ENCODE measurements at places on chromosomes 7 and 10.

- peak; percentile 46 for DNase-seq
Observed at GRCh38 chr10:117175901-117176534, 21.3 kb upstream of the KCNK18 start.

- no peak for DNase-seq
Observed at GRCh38 chr7:22578007-22578733, 78.2 kb upstream of the STEAP1B start.

GRCh38 chr10:43075612-43076003 lies 1.3 kb upstream of the RET start:
- DNase-seq = no peak

DNA sequence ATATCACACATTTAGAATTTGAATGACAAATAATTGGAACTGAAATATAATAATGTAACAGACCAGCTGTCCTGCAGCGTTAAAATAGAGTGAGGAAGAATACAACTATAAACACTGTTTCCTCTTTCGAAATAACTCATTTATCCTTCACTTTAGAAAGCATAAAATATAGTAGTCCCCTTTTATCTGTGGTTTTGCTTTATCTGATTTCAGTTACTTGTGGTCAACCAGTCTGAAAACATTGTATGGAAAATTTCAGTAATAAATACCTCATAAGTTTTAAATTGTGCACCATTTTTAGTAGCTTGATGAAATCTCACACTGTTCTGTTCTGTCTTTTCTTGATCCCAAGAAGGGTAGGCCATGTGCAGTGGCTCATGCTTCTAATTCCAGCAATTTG lies 31.7 kb downstream of the POLR1F start:
- DNase-seq = no peak

- DNase-seq = no peak
Observed at GRCh38 chr10:108989976-108990375, 933.3 kb downstream of the XPNPEP1 start.

DNA sequence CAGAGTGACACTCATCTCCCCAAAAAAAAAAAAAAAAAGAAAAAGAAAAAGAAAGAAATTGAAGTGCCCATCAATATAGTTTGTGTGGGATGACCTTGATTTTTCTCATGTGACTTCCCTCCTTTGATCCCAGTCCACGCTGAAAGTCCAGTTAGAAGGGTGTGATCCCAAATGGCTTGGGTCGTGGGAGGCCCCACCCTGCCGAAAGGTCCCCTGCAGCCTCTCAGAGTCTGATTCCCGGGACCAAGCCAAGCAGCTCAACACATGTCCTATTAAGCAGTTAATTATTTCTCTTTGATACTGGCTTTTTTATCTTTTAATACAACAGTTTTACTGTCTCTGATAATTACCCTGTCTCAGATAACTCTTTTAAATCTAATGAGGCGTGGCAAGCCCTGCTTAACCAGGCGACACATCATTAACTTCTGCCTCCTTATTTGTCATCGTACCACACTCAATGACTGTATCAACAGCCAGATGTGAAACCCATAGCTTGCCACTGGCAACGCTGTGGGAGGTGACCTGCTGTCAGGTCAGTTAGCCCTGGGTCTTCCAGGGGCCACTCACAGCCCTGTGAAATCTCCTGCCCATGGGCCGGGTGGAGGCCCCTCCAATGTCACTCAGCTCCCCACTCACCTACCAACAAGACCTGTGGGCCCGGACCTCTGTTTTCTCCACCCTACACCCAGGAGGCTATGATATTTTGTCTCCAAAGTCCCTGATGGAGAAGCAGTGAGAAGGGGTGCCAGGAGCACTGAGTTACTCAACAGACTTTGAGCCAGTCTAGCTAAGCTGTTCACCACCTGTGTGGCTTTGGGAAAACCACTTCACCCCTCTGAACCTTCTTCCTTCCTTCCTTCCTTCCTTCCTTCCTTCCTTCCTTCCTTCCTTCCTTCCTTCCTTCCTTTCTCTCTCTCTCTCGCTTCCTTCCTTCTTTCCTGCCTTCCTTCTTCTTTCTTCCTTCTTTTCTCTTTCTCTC lies 110.0 kb upstream of the SFMBT2 start:
- DNase-seq = no peak

DNA sequence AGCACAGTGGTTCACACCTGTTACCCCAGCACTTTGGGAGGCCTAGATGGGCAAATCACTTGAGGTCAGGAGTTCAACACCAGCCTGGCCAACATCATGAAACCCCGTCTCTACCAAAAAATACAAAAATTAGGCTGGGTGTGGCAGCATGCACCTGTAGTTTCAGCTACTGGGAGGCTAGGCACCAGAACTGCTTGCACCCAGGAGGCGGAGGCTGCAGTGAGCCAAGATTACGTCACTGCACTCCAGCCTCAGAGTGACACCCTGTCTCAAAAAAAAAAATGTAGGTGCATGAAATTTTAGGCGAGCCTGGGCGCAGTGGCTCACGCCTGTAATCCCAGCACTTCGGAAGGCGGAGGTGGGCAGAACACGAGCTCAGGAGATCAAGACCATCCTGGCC lies 9.6 kb downstream of the BCL7B start:
- no peak for DNase-seq

DNA sequence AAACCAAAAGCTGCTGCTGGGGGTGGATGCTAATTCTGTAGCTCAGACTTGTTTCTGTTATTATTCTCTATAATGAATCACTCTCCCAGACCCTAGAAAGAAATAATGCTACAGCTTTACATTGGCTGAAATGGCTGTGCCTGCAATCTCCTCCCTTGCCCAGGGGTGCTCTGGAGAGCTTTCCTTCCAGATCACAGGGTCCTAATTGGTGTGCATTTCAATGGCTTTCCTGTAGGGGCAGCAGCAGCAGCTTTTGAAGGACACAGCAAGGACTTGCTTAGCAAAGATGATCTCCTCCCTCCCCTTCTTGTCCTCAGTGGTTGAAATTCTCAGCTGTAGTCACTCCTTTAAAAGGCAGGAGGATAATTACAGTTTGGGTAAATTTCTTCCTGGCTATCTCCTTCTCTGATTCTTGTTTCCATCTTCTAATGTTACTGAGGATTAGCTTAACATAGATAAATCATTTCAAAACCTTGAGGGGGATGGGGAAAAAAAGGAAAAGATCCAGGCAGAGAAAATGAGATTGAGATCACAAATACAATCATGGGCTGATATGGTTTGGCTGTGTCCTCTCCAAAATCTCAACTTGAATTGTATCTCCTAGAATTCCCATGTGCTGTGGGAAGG lies 120.2 kb upstream of the CTTNBP2 start:
- no peak for DNase-seq

GRCh38 chr7:79854621-79855020 lies 280.0 kb upstream of the GNAI1 start:
- no peak for DNase-seq

DNA sequence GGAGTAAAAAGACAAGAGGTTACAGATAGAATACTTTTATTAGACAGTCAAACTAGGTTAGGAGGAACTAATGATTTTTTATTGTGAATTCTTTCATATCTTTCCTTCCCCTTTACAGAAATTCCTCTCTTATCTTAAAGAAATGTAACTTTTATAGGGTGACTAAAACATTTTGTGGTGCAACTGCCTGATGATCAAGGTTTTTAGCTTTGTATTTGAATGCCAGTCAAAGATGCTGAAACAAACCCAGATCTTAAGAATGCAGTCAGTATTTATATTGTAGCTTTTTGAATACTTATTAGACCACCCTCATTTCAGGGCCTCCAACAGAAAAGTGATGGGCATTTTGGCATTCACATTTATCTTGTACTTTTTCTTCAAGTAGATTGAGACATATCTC lies 27.4 kb downstream of the TAX1BP1 start:
- no peak for DNase-seq

DNA sequence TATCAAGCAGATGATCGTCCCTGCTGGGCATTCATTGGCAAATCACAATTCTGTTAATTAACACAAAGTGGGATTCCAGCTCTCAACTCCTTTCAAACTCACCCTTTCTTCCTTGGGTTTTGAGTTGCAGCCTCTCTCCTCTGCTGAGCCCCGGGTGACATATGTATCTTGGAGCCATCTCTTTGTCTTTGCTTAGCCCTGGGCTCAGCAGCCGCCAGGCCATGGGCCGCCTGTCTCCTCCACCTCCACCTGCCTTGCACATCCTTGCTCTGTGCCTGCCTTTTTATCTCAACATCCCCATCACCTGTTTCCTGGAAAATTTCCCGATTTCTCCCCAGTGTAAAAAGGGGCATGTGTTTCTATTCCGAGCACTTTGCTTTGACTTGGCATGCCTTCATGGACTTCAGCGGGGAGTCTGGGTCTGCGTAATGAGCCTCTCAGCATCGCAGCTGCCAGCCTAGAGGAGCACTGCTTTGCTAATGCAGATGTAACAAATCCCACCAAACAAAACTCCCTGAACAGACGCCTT lies 141.3 kb upstream of the AGK start:
- DNase-seq = no peak

GRCh38 chr7:127848241-127848640 lies 183.0 kb downstream of the LRRC4 start:
- no peak for DNase-seq

- DNase-seq = no peak
Observed at GRCh38 chr10:70057306-70057705, 4.7 kb downstream of the MACROH2A2 start.

DNA sequence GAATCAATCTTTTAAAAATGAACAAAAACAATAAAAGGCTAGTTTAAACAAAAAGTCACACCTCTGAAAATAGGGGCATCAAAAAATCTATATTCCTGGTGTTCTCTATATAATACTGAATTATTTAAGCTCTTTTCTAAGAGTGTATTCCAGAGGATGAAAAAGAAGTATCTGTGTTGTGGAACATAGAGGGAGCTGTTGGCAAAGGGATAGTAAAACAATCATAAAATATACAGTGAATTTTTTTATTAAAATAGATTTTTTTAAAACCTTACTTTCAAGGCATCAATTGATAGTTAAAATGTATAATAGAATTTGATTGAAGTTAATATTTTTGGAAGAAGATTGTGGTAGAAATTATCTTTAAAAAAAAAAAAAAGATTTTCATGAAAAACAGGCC lies 1409.1 kb upstream of the CELF2 start:
- no peak for DNase-seq

DNA sequence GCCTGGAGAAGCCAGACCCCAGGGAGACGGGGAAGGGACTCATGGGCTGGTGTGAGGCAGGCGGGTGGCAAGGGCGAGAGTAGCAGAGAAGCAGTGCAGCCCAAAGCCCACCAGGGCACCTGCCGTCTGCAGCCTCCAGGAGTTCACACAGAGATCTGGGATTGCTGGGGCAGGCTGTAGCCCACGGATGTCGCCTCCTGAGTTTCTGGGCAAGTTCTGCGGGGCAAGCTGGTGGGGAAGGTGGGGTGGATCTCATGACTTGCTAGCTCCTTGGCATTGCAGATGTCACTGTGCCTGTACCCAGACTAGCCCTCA lies 6.0 kb downstream of the ADCK2 start:
- no peak for DNase-seq

DNA sequence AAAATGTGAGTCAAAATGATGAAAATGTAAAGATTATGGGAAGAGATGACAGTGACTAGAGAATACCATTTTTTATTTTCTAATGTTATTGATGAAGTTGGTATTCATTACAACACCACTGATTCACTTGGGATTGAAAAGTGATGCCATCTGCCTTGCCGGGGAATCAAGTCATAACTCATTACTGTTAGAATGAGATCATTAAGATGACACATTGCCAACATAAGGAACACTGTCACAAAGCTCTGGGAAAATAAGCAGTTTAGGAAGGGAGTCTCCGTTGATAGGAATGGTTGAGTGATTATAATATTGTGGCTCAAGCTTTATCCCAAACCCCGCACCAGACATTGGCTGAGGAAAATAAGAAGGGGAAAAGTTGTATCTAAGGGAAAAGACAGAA lies 121.5 kb upstream of the PLPP4 start:
- DNase-seq = no peak

GRCh38 chr10:81876253-81877077 lies 1.5 kb downstream of the NRG3 start:
- no peak for DNase-seq

DNA sequence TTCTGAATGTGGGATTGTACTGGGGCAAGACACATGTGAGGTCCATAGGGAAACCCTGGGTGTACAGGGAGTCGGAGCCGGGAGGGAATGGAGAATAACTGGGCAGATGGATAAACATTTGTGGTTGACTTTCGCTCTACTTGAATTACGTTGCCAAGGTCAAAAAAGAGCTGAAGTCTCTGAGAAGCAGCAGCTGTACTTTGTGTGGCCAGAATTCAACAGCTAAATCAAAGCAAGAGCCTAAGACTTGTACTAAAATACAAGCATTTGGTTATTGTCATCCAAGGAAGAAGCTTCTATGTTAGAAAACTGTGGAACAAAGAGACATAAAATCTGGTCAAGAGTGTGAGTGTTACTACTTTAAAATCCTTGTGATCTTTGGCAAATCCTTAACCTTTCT lies 457.2 kb downstream of the ARL4A start:
- no peak for DNase-seq

- no peak for DNase-seq
Observed at GRCh38 chr10:103554488-103555324, 61.2 kb downstream of the NEURL1 start.

- DNase-seq = no peak
Observed at GRCh38 chr7:46576950-46577349, 655.9 kb upstream of the IGFBP3 start.

GRCh38 chr7:49878089-49878488 lies 104.7 kb downstream of the VWC2 start:
- no peak for DNase-seq

- no peak for DNase-seq
Observed at GRCh38 chr7:112266595-112267270, 60.2 kb downstream of the ZNF277 start.

GRCh38 chr7:122327969-122328368 lies 23.4 kb upstream of the FEZF1 start:
- no peak for DNase-seq

DNA sequence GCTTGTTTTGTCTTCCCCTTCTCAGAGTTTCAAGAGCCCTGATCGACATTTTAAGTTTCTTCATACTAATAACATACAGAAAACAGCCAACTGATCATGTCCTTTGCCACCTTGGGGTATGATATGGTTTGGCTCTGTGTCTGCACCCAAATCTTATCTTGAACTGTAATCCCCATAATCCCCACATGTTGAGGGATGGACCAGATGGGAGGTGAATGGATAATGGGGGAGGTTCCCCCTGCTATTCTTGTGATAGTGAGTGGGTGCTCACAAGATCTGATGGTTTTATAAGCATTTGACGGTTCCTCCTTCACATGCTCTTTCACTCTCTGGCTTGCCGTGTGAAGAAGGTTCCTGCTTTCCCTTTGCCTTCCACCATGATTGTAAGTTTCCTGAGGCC lies 190.3 kb downstream of the CHCHD3 start:
- no peak for DNase-seq

All from activated effector memory CD4-positive, alpha-beta T cell treated with Interleukin-2 at 50 U/mL for 16 hours (primary cell).